ENCODE measurements at places on chromosomes 3 and 15.
A peak's percentile ranks its signal among the peaks of the same experiment; 100 is the strongest.

GRCh38 chr3:13708301-13708700 is 159.4 kb downstream of the FBLN2 start:
- DNase-seq = no peak

GRCh38 chr3:30586096-30586805 is 20.1 kb upstream of the TGFBR2 start:
- DNase-seq = no peak

DNA sequence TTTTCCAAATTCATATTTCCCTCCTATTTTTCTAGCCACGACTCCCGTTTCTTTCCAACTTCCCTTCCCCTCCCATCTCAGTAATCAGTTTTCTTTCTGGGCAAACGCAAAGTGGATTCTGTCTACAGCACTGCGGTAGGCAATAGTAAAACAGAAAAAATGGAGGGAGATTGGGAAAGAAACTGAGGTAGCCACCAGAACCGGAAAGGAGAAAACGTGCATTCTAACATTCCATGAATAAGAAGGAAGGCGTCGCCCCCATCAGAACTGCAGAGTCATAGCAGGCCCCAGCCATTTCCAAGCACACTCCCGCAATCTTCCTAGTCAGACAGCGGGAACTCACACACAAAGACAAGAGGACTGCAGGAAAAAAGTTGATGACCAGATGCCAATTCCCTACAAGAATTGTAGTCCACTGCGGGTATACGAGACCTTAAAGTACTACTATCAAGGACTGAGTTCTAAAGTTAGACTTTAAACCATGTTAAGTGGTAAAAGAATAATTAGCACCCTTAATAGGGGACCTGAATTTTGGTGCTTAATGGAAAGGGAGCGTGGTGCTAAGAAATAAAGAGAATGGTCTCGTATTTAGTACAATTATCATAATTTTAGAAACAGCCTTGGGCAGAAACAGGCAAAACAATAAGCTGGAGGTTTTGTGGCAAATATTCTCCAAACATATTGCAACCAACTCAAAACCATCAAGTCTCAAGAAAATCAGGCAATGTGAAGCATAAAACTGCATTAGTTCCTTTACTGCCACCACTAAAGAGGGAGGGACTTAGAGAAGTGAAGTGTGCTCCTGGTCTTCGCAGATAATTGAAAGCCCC is 1.4 kb downstream of the PFN2 start:
- no peak for DNase-seq

- DNase-seq = no peak
Measured at GRCh38 chr3:32282578-32283154, 44.2 kb downstream of the CMTM8 start.

- DNase-seq = no peak
Measured at GRCh38 chr15:100897221-100898151, 17.9 kb downstream of the ALDH1A3 start.

GRCh38 chr3:111786922-111787321 is 72.1 kb upstream of the PHLDB2 start:
- DNase-seq = no peak

DNA sequence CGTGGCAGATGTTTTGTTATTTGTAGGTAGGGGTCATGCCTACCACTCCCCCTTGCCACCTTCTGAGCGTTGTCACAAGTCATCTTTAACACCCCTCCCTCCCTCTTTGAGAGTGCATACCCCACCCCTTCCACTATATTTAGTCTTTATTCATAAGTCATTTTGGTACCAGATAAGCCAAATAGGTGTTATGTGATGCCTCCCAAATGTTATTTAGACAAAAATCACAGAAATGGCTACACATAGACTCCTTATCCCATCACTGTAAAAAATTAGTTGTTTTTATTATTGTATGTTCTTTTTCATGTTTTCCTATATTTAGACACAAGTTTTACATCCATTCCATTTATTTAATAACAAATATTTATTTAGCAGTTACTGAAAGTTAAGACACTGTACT is 93.1 kb downstream of the IL1RAP start:
- DNase-seq = no peak

DNA sequence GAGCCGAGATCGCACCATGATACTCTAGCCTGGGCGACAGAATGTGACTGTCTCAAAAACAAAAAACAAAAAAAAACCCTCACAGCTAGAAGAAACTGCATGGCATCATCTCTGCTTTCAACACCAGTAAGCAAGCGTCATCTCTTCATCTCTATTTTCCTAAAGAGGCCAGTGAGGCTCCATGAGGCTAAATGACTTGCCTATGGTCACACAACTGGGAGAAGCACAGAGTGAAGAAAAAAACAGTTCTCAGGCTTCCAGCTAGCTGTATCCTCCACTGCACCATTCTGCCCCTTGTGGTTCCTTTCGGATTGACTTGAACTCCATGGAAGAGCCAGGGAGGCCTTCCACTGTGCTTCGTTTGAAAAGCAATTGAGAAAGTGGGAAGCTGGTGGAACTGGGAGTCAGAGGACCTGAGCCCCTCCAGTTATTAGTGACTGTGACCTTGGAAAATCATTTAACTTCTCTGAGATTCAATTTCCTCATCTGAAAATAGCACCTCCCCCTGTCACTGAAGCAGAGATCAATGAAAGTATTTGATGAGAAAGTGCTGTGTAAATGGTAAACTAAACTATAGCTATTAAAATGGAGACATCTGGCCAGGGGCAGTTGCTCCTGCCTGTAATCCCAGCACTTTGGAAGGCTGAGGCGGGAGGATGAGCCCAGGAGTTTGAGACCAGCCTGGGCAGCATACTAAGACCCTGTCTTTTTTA is 32.1 kb upstream of the DENND4A start:
- DNase-seq = no peak

GRCh38 chr3:138136201-138136600 is 4.0 kb upstream of the A4GNT start:
- DNase-seq = no peak

DNA sequence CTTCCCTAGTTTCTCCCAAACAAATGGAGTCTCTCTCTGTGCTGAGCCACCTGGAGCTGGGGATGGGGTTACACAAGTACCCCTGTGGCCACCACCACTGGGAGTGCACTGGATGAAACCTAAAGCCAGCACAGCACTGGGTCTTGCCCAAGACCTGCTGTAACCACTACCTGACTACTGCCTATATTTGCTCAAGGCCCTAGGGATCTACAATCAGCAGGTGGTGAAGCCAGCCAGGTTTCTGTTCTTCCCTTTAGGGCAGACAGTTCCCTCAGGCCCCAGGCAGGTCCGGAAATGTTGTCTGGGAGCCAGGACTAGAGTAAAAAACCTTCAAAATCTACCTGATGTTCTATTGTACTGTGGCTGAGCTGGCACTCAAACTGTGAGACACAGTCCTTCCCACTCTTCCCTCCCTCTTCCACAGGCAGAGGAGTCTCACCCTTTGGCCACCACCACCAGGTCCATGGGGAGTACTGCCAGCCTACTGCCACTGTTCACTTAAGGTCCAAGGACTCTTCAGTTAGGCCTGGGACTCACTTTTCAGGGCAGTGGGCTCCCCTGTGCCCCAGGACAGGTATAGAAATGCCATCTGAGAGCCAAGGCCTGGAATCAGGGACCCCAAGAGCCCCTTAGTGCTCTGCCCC is 23.8 kb downstream of the C3orf20 start:
- DNase-seq = no peak

DNA sequence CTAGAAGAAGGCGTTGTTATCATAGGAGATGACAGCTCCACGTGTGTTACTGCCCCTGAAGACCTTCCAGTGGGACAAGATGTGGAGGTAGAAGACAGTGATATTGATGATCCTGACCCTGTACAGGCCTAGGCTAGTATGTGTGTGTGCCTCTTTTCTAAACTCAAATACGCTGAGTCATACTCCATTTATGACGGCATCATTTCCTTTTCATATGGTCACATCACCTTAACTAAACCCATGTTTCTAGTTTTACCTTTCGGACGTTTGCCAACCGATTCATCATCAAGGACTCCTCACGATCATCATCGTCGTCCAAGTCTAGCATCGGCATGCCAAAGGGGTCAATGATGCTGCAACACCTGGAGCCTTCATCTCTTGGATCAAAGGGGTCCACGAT is 149.0 kb downstream of the CBLB start:
- no peak for DNase-seq

DNA sequence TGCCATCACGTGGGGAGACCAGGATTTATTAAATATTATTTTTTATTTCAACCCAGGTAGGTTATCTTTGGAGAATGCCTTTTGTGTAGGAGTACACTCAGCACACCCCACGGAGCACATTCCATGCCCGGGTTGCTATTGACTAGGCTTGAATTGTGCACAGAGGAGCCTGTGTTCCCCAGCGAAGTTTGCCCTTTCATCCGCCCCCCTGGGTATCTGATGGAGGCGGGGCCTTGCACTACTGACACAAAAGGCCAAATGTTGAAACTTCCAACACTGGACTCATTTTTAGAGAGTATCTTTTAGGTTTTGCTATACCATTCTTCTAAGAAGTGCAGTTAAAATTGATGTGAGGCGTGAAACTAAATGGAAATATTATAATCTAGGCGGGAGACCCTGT is 39.3 kb upstream of the PPP4R2 start:
- DNase-seq = no peak

GRCh38 chr15:68650901-68651709 is 72.3 kb downstream of the CORO2B start:
- peak; percentile 100 for DNase-seq

DNA sequence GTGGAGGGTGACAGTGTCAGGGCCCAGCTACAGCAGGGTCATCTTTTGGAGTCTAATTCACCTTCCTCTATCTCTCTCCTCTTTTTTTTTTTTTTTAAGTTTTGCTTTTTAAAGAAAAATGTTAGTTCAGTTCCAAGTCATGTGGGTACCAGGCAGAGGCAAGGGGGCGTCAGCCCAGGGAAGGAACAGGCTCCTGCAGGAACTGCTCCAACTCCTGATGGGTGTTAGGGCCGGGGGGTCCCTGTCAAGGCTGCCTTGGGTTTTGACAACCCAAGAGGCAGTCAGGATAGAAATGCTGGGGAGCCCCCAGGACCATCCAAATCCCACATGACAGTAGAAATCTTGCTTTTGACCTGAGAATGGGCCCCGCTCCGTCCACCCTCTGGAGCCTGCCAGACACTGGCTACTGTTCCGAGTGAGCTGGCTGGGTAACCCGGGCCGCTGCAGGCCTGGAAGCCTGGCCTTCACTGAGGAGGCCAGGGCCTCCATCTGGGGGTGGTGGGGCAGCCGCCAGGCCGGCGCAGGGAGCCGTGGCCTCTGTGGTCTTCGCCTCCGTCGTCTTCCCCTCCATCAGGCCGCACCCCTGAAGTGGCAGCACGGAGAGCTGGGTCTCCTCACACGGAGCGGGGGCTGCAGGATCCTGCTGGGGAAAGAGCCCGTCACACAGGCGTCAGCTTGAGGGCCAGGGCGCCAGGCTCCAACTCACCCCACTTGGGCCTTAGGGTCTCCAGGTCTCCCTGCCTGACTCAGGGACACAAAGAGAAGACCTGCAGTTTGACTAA is 24.2 kb downstream of the RNU5B-1 start:
- DNase-seq = no peak

DNA sequence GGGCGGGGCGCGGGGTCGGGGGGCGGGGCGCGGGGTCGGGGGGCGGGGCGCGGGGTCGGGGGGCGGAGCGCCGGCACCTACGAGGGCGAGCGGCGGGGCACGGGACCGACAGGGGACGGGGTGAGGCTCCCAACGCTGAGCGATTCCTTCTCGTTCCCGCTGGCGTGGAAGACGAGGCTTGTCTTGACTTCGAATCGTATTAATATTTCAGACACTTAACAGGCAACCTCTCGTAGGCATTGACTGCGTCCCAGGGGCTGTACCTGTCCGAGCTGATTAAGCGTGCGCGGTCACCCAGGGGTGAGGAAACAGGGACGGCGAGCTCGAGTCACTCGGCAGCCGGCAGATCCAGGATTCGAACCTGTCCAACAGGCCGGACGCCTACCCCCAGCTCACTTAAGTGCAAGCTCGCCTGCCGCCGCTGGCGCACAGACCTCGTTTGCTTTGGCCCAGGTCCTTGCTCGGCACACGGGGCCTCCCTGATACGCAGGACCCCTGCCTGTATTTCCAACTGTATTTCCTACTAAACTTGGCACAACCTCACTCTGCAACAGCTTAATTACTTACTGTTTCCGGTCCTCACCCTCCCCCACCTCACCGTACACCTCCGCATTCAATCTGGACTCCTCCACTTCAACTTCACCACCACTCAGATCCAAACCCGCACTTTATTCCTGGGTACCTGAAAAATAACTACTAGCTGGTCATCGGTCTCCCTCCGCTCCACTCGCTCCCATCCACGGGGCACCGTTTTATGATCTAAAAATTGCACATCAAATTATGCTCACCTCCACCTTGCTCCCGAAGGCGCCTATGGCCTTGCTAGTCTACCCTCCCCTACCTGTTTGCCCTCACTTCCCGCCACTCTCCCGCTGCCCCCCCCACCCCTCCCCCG is 722 bp upstream of the ZXDC start:
- DNase-seq = no peak

GRCh38 chr3:78666470-78666800 is 1101.4 kb downstream of the ROBO1 start:
- no peak for DNase-seq

DNA sequence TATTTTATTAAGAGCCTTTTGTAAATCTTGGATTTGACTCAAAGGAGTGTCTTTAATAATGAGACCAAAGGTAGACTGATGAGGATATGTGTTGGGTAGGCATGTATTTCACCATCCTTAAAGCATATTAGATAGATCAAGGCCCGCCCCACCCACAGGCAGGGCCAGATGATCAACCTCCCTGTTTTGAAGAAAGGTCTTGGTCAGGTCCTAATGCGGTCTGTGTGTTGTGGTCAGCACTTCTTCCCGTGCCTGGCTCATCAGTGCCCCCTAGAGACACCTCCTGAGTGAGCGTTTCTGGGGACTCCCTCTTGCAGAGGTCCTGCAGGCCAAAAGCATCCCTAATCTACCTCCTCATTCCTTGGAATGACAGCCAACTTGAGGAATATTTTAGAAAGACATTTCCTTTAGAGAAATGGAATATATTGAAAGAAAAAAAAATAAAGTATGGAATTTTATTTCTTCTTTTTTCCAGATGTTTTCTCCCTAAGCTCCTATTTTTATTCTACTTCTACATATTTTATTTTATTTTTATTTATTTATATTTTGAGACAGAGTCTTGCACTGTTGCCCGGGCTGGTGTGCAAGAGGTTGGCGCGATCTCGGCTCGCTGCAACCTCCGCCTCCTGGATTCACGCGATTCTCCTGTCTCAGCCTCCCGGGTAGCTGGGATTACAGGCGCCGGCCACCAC is 6.0 kb downstream of the TM4SF4 start:
- DNase-seq = peak; percentile 80

GRCh38 chr15:94246016-94246415 is 14.7 kb downstream of the MCTP2 start:
- DNase-seq = no peak

DNA sequence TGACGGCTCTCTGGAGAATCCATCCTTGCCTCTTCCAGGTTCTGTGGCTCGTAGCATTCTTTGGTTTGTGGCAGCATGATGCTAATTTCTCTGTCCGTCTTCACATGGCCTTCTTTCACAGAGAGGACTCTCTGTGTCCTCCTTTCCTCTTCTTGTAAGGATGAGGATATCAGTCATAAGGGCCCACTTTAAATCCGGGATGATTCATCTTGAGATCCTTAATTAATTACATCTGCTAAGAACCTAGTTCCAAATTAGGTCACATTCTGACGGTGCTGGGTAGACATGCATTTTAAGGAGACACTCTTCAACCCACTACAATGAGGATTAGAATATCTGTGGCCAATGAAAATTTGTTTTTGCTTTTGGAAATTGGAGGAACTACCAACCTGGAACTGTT is 15.7 kb upstream of the GXYLT2 start:
- no peak for DNase-seq

GRCh38 chr15:77426871-77427270 is 6.2 kb downstream of the HMG20A start:
- no peak for DNase-seq
